ENCODE measurements at places on chromosomes 1 and 21.

DNA sequence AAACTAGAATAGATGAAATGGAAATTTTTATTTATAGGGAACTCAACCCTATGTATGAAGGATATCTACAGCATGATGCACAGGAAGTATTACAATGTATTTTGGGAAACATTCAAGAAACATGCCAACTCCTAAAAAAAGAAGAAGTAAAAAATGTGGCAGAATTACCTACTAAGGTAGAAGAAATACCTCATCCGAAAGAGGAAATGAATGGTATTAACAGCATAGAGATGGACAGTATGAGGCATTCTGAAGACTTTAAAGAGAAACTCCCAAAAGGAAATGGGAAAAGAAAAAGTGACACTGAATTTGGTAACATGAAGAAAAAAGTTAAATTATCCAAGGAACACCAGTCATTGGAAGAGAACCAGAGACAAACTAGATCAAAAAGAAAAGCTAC lies 7.9 kb downstream of the USP1 start:
- DNase-seq, result no peak

- no peak for DNase-seq
Observed at GRCh38 chr1:185907246-185907645, 173.1 kb downstream of the HMCN1 start.

GRCh38 chr1:205449750-205450443 lies 5.9 kb downstream of the BLACAT1 start:
- DNase-seq, result peak; percentile 93

GRCh38 chr21:15138490-15138889 lies 73.7 kb upstream of the NRIP1 start:
- DNase-seq, result no peak

DNA sequence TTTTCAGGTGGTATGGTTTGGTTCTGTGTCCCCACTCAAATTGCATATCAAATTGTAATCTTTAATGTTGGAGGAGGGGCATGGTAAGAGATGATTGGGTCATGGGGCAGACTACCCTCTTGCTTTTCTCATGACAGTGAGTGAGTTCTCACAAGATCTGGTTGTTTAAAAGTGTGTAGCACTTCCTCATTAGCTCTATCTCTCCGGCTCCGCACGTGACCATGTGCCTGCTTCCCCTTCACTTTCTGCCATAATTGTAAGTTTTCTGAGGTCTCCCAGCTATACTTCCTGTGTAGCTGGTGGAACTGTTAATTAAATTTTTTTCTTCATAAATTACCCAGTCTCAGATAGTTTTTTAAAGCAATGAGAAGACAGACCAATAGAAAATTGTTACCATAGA lies 843.2 kb downstream of the AMY1C start:
- no peak for DNase-seq

GRCh38 chr1:227897704-227898438 lies 49.9 kb downstream of the WNT9A start:
- DNase-seq, result no peak

- no peak for DNase-seq
Observed at GRCh38 chr1:153553096-153553495, 4.0 kb upstream of the S100A3 start.

GRCh38 chr1:165143437-165144065 lies 213.0 kb downstream of the LMX1A start:
- peak; percentile 21 for DNase-seq

DNA sequence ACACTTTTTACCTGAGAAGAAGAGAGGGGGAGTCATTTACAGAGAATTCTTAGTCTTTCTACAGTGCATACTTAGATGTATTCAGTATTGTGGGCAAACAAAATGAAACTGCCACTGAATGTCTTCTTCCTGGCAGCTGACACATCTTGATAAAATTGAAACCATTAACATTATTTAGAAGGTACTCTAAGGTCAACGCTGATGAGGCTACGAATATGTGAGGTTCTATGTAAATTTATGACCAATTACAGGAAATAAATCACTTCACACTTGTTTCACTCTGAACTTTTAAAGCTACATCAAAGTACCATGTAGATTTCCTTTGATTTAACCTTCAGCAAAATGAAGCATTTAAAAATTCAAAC lies 51.3 kb upstream of the GFI1 start:
- peak; percentile 15 for DNase-seq

DNA sequence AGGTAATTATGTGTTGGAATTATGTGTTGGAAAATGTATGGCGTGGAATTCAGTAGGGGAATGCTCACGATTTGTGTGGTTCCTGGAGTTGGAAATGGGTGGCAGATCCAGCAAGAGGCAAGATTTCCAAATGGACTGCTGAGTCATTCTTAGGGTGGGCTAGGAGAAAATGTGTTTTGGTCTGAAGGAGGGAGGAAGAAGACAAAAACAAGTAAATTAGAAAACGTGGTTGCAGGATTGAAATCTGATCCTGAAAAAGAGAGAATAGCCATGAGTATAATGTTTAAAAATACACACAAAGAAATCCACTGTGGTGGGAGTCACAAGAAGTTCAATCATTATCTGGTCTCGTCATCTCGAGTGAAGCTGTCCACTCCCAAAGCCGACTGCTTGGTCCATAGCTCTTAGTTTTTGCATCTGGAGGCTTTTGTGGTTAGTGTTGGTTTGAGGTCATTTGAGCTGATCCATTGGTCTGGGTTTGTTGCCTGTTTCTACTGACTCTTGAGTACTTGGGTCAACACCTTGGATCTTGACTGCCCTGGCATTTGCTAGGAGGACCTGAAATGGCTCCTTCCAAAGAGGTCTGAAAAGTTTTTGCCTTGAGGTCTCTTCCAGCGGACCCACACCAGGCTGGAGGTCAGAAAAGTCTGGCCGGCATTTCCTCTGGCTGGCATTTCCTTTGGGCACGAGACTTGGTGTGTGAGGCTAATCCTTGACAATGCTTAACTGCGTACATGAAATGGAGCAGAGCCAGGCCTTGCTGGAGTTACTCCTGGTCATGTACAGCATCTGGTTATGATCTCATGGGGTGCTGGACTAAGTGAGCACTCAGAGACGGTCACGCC lies 9.2 kb downstream of the MX2 start:
- DNase-seq, result no peak

DNA sequence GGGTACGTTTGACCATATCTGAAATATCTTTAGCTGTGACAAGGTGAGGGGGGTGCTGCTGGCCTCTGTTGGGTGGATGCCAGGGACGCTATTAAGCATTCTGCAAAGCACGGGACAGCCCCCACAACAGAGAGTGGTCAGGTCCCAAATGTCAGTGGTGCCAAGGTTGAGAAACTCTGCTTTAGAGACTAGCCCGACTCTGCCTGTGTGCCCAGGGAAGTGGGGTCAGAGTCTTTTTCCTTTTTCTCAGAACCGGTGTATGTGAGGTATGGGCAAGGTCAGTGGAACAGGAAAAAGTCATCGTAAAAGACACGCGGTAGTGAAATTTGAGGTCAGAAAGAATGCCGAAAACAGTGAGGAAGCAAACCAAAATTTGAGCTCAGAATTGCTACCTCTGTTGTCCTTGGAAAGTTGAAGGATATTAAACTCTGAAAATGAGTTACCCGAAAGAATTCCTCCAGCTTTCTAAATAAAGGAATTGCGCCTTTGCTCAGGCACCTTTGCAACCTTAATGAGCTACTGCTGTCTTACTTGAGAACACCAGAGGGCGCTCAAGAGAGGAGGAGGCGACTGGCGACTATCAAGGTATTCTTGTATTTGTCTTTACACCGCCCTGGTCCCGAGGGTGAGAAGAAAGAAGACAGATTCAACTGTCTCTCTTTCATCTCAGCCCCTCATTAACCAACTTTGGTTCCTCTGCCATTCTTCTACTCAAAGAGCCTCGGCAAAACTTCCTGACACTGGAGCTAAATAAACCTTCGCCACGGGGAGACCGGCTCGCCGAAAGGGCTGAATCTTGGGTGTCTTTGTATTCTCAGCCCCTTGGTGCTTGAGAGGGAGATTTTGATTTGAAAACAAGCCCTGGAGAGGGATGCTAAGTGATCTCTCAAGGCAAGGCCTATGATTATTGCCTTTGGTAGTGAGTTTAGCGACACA lies 85.4 kb upstream of the OLIG2 start:
- peak; percentile 71 for DNase-seq

DNA sequence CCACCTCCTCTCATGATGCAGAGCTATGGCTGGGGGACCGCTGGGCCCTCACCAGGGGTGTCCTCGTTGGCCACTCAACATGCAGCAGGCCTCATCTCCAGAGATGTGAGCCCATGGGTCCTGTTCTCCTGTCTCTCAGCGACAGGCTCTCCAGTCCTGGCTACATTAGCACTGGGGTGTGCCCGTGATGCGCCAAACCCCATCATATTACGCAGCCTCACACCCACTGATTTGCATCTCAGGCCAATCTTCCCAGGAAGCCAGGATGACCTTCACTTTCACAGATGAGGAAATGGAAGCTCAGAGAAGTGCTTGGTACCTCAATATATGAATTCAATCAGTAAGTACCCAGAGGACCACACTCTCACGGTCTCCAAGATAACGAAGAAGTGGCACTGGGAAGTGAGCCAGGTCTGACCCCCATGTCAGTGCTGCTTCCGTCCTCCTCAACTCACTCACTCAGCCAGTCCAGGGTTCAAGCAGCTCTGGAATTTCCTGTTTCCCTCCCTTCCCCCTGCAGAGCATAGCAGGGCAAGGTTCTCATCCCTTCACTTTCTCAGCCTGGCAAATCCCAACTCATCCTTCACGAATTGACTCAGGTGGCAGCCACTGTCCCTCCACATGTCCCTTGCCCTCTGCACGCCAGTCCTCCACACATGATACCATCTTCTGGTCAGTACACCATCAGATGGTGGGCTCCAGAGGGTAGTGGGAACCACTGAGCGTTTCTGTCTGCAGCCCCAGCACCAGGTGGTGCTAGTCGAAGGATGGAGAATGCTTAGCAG lies 28.9 kb upstream of the EVA1B start:
- peak; percentile 85 for DNase-seq

GRCh38 chr1:29365906-29366670 lies 129.8 kb downstream of the PTPRU start:
- DNase-seq, result no peak

DNA sequence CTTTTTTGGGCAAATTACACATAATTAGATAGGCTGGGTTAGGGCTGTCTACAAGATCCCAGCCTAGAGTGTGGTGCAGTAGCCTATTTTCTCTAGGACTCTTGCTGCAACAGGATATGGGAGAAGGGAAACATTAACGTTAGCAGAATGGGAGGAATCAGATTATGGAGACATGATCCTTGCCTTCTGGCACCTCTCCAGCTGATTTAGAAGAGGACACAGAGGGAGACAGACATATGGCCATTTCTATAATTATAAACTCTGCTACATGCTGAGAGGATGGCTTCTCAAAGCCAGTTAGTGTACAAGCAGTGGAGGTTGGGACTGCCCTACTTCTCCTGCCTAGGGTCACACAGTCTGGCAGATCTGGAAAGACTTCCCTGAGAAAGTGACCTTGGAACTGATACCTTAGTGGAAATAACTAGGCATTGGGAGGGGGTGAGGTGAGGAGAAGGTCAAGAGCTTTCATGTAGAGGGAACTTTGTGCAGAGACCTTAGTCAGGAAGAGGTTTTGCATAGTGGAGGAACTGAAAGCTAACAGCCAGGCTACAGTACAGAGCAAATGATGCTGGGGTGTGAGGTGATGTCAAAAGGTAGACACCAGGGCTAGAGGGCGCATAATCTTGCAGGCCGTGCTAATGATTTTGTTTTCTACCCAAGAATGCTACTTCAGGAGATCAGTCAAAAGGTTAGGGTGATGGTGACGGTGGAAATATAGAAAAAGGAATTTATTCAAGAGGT lies 1.2 kb upstream of the CD1D start:
- DNase-seq, result no peak

DNA sequence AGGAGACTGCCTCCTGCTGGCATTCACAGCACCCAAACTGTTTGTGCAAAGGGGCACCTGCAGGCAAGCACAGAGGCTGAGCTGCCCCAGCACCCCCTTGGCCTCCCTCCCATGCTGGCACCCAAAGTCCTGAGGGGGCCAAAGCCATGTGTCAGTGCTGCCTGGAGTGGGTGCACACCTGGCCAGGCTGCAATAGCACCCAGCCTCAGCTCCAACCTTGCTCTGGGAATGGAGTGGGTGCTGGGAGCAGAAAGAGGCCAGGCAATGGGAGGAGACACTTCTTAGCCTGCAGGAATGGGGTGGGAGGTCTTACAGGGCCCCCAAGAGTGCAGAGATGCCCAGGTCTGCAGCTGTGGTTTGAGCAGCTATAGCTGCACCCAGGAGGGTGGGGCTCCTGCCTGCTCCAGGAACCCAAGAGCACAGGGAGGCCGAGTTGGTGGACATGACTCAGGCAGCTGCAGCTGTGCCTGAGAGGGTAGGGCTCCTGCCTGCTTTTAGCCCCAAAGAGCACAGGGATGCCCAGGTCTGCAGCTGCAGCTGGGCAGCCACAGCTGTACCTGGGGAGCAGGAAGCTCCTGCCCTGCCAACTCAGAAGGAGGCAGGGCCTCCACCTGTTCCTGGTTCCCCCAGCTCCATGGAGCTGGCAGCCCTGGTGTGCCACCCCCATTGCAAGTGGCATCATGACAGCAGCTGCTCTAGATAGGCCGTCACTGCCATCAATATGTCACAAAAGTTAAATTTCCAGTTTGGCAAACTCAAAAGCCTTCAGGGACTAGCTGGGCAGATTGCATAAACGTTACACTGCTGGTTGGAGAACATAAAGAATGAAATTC lies 5.3 kb upstream of the CHD1L start:
- no peak for DNase-seq

DNA sequence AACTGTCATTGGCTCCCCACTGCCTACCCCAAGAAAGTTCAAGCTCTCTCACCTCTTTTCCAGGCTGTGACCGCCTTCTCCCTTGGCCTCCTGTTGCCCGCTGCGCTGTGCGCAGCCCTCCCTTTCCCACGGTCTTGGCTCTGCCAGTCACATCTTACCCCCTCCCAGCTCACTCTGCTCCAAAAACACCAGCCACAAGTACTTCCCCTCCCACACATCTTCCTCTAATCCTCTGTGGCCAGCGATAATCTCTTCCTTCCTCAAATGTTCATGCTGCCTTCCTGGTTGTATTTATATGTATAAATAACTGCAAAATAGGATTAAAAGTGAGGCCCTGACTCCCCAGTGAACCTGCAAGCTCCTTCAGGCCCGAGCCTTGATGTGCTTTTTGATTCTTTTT lies 81.8 kb downstream of the AJAP1 start:
- DNase-seq, result peak; percentile 11

All from Daoy (cell line).